ENCODE measurements at places on chromosomes 6 and 20.

DNA sequence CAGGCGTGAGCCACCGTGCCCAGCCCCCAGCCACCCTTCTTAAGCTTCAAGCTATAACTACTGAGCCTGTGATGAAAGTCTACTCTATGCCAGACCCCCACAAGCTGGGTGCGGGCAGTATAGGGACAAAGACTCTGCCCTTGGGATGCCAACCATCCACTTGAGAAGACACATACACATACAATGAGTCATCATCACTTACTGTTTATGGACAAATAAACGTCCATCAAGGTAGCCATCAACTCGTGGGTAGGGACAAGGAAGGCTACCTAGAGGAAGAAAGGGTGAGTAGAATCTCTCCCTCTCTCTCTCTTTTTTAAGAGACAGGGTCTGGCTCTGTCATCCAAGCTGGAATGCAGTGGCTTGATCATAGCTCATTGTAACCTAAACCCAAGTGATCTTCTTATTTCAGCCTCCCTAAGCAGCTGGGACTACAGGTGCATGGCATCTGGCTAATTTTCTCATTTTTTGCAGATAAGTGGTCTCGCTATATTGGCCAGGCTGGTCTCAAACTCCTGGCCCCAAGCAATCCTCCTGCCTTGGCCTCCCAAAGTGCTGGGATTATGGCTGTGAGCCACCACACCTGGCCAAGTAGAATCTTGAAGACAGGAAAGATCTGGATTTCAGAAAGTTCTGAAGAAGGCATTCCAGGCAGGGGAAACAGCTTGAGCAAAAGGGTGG, 2.6 kb upstream of the TP53INP2 start:
- no peak for DNase-seq

DNA sequence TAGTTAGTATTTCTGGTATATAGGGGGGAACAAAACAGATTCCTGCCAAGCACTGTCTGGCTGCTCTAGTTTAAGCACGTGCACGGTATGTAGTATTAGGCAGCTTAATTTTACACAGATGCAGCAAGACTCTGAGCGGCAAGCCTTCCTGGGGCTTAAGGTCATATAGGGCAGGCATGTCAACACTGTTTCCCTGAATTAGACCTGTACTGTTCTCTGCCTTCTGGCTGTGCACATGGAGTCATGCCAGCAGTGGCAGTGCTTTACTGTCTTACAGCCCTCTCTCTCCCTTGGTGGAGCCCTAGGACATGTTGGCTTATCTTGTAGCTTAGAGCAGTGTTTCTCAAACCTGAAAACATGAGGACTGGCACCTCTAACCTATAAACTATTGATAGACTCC, 56.6 kb downstream of the PHF20 start:
- no peak for DNase-seq

GRCh38 chr6:158791274-158791855, 27.8 kb downstream of the EZR start:
- DNase-seq = no peak

DNA sequence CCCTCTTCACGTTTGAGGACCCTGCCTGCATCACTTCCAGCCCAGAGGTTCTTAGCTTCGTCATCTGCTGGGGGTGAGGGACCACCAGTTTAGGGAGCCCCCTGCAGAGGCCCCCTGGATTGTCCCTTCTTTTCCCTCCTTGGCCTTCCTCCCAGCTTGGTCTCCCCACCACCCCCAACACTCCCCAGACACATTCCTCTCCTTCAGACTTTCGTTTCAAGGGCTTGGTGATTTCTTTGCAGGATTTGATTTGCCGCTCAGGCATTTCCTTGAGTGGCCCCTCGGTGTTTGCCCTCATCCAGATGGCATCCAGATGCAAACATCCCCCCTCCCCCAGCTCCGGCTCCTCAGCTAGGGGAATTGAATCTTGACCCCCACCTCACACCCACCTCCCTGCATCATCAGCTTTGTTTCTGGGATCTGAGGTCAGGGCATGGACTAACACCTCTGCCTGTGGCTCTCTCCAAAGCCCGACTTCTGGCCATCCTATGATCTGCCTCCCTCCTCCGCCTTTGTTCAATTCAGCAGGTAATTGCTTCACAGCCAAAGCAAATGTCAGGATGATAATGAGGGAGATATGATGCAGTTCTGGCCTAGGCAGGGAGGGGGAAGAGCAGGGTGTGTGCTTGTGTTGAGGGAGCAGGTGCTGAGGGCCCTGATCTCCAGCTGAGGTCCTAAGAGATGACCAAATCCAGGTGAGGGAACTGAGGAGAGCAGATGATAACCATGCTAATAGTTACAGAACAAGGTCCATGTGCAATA, 141.5 kb downstream of the VEGFA start:
- DNase-seq = no peak

GRCh38 chr20:6940048-6940447, 172.6 kb downstream of the BMP2 start:
- no peak for DNase-seq
